ENCODE measurements at places on chromosomes 12 and 14.

DNA sequence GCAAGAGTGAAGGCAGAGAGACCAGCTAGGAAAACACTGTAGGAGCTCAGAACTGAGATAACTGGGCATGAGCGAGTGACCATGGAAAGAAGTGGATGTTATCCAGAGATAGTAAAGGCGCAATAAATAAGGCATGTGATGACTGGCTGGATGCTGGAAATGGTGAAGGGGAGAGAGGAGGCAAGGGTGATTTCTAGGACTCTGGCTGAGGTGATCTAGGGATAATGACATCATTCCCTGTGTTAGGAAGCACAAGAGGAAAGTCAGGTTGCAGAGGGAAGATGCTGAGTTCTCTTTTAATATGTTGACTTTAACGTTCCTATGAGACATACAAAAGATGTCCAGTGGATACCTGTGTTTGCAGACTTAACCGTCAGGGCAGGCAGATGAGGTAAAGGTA, 78.7 kb downstream of the C12orf56 start:
- no peak for DNase-seq

DNA sequence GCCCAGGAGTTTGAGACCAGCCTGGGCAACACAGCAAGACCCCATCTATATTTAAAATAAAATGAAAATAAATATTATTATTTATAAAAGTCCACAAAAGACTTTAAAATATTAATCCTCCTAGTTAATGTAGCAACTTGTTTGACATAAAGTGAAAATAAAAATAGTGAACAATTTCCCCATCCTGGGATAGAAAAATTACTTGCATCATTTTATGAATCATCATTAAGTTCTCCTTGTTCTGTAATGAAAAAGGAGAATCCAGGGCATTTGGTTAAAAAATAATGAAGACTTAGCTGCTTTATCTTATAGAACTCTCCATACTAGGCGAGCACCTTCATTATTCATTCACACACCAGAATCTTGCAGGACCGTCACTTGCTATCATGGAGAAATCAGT, 66.1 kb downstream of the ELK3 start:
- DNase-seq: no peak

DNA sequence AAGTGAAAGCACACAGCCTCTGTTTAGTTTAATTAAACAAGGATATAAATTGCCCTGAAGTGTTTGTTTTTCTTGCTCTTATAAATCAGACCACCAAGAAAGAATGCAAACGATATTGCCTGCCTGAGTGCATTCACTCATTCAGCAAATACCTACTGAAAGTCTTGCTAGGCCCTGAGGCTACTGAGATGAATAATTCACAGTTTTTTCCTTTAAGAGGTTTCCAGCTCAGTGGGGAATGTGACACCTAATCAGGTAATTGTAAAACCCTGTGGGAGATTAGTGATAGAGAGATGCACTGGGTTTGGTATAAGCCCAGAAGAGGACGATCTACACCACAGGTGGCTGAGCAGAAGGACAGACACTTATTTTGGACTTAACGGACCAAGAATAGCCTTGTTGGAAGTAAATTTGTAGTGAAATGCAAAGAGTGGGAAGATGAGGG, 151.4 kb downstream of the SLC35F4 start:
- DNase-seq: no peak

- DNase-seq: no peak
Measured at GRCh38 chr14:98946940-98947339, 325.1 kb downstream of the BCL11B start.

- no peak for DNase-seq
Measured at GRCh38 chr12:27549801-27550652, 26.0 kb downstream of the PPFIBP1 start.

- no peak for DNase-seq
Measured at GRCh38 chr14:98714626-98715425, 557.2 kb downstream of the BCL11B start.

GRCh38 chr12:67637718-67638117, 10.8 kb upstream of the DYRK2 start:
- DNase-seq: no peak

DNA sequence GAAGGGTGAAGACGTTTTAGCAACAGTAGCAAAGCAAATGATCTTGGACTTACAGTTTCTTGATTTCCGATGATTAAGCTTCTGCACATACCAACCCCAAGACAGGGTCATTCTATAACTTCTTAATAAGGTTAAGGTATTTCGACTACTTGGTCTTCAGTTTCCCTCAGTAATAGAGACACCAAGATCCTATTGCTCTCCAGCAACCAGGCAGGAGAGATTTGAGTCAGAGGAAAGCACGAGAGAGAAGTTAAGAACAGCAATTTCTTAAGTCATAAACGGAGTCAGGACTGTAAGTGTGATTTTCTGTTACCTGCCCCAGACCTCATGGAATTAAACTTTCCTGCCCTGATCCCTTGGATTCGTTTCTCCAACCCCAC, 215.6 kb downstream of the TTC8 start:
- no peak for DNase-seq

GRCh38 chr12:100201604-100202423, 1.2 kb downstream of the ACTR6 start:
- no peak for DNase-seq

DNA sequence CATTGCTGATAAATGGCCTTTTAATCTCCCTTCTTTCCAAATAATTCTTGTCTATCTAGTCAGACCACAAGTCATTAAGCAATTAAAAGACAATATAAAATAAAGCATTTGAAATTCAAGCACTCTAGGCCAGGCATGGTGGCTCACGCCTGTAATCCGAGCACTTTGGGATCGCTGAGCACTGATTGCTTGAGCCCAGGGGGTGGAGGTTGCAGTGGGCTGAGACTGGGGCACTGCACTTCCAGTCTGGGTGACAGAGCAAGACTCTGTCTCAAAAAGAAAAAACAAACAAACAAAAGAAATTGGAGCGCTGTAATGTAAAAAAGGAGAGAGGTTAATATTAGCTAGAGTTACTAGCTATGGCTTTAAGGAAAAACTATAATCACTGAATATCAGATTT, 30.5 kb upstream of the CSRP2 start:
- DNase-seq: no peak

Data from stimulated activated naive CD8-positive, alpha-beta T cell treated with anti-CD3 and anti-CD28 coated beads, Interleukin-15, Interleukin-2, amounts not matched to agents 100 U/mL and 50 U/mL, for 24 hours (primary cell).